H7 (cell line): ENCODE measurements at places on chromosomes 16 and 17. TPM values are rescaled to one million over a fixed set of nuclear protein-coding genes. Genes with fewer than 3 reads are reported as not detected.

LRRC37A3 gene
- 3.5 and 5.7 TPM in 2 replicates for total RNA-seq

KRT23 gene
- not detected in 2 replicates for total RNA-seq

NTN3 gene
- 0.73 TPM in 1 of 2 replicates, not detected in the other for total RNA-seq

CACNB1 gene
- 3.8 and 9.1 TPM in 2 replicates for total RNA-seq

CCDC57 gene
- total RNA-seq, result 3.7 and 6.0 TPM in 2 replicates

SOST gene
- total RNA-seq, result not detected in 2 replicates

CFAP97D1 gene
- 0.21 and 0.37 TPM in 2 replicates for total RNA-seq

TPSAB1 gene
- not detected in 2 replicates for total RNA-seq

CD300E gene
- total RNA-seq, result 0.03 TPM in 1 of 2 replicates, not detected in the other
